ENCODE measurements at places on chromosomes 11 and 22.

DNA sequence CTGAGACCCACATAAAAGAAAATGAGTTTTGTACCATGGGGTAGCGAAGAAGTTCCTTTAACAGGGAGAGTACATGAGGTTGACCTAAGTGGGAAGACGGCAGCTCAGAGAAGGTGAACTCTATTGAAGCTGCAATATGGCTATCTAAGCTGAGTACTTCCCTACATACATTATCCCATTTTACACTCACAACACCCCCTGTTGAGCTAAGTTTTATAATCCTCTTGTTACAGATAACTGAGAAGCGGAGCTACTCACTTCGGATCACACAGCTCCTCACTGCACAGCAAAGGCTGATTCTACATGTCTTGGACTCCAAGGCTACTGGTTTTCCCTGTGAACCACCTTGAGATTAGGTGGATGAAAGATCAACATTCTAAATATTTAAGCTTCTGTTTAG lies 8.2 kb upstream of the PIWIL4 start:
- DNase-seq: no peak

GRCh38 chr22:26770624-26771023 lies 113.2 kb downstream of the MIAT start:
- DNase-seq: no peak

DNA sequence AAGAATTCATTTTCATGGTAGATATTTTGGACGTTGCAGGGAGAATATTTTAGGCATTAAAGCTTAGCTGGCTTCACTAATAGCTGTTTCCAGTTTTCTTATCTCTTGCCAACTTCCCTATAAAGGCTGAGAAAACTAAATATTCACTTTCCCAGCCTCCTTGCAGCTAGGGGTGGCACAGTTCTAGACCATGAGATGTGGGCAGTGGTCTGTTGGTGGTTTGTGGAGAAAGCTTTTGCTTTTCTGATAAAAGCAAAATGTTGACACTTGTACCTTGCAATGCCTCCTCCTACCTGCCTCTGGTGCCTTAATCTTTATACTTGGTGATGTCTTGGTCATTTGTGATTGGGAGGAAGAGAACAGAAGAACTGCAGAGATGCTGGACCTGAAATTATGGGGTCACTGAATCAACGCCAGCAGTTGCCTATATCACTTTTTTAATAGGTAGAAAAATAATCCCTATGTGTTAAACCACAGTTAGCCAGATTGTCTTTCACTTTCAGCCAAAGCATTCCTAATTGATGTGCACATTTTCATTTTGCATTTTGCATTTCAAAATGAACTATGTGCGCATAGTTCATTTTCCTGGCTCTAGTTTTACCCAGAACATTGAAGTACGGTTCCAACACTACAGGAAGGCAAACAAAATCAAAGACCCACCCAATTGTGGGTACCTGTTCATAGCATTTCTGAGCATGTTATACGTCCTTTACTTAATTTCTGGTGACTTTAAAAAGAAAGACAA lies 24.9 kb upstream of the ABTB2 start:
- no peak for DNase-seq

- no peak for DNase-seq
Observed at GRCh38 chr11:19800162-19800561, 87.5 kb downstream of the NAV2 start.

DNA sequence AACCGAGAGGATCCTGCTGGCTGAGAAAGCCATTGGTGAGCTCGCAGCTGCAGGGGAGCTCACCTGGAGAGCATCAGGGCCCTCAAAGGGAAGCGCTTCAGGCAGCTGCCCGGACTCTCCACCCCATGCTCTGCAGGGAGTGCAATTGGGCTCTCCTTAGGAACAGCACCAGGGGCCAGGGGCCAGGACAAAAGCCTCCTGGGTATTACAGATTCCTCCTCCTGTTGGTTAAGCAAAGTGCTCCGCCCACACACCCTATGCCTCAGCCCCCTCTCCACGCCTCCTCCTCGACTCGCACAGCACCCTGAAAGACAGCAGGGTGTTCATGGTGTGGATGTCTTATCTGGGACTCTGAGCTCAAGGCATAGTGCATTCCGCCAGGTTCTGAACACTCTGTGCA lies 139.9 kb downstream of the SHANK2 start:
- no peak for DNase-seq

- no peak for DNase-seq
Observed at GRCh38 chr11:112161012-112161411, 2.9 kb downstream of the IL18 start.

GRCh38 chr22:32817137-32817730 lies 15.7 kb downstream of the TIMP3 start:
- DNase-seq: no peak

DNA sequence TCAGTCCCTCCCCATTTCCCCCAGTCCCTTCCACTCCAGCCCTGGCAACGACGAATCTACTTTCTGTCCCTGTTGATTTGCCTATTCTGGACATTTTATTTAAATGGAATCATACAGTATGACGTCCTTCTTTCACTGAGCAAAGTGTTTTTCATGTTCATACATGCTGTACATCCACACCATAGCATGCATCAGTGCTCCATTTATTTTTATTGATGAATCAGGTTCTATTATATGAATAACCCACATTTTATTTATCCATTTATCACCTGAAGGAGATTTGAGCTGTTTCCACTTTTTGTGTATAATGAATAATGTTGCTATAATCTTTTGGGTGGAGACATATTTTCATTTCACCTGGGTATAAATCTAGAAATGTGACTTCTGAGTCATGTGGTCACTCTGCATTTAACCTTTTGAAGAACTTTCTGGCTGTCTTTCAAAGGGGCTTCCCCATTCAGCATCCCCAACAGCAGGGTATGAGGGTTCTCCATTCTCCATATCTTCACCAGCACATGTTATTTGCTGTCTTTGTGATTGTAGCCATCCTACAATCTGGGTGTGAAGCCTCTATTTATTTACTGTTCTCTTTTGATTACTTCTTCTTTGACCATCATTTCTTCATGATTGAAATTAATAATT lies 531.7 kb downstream of the ETS1 start:
- no peak for DNase-seq

- DNase-seq: no peak
Observed at GRCh38 chr22:48287031-48287430, 1524.6 kb downstream of the TBC1D22A start.

DNA sequence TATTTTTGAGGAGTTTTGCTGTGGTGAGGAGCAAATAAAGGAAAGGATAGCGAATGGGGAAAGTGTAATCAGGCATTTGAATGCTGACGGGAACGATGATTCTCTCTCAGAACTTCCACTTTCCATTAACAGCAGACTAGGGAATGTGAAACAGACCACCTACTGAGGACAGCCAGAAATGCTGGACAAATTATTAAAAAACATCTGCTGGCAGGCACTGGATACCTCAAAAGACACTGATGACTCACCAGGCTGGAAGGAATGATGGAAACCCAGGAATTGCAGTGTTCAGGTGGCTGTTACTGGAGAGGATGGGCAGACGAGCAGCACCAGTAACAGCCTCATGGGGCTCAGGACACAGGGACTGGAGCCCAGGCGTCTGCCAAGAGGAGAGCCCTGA lies 33.4 kb downstream of the PLA2G6 start:
- no peak for DNase-seq

DNA sequence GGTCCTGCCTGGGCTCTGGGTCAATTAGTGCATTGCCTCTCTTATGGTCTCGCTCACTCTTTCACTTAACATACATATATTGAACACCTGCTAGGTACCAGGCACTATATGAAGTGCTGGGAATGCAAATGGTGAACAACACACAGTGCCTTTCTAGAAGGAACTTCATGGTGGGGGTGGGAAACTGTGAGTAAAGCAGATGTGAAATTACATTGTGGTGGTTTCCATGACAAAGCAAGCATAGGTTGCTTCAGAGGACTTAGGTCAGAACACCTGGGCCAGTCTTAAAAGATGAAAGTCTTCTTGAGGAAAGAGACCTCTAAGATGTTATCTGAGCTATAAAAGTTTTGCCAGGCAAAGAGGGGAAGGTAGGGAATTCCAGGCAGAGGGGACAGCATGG lies 231.3 kb downstream of the BUD13 start:
- DNase-seq: no peak

- no peak for DNase-seq
Observed at GRCh38 chr11:83827940-83828554, 541.9 kb upstream of the CCDC90B start.

GRCh38 chr11:78825591-78826020 lies 250.9 kb upstream of the NARS2 start:
- DNase-seq: no peak

- peak; percentile 14 for DNase-seq
Observed at GRCh38 chr11:1946812-1947484, at the start of gene MRPL23. Gene MRPL23 (plus strand): TSS chr11:1947332. CDS start chr11:1947363, 31 bp downstream.

GRCh38 chr11:79028225-79028624 lies 412.6 kb downstream of the TENM4 start:
- no peak for DNase-seq

- DNase-seq: no peak
Observed at GRCh38 chr11:71986131-71986530, 12.6 kb upstream of the IL18BP start.

DNA sequence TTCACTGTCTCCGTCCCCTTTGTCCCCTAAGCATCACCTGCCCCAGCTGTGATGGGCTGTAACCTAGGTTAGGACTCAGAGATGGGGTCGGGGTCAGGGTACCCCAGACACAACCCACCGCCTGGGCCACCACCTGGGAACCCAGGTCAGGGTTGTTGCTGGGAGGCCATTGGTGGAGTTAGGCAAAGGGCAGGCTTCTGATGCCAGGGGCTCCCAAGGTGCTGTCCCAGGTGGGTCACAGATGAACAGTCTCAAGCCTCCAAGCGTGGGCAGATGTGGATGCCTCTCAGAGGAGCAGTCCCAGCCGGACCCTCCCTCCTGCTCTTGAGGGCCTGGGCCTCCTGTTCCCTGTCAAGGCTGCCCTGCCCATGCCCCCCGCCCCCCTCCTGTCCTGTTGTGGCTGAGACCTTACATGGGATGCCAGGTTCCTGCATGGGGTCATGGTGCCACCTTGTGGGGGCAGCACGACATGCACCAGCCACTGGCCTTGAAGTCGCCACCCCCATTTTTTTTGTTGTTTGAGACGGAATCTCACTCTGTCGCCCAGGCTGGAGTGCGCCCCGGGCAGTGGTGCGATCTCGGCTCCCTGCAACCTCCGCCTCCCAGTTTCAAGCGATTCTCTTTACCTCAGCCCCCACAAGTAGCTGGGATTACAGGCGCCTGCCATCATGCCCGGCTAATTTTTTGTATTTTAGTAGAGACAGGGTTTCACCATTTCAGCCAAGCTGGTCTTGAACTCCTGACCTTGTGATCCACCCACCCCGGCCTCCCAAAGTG lies 12.1 kb downstream of the GATD1 start:
- peak; percentile 51 for DNase-seq

DNA sequence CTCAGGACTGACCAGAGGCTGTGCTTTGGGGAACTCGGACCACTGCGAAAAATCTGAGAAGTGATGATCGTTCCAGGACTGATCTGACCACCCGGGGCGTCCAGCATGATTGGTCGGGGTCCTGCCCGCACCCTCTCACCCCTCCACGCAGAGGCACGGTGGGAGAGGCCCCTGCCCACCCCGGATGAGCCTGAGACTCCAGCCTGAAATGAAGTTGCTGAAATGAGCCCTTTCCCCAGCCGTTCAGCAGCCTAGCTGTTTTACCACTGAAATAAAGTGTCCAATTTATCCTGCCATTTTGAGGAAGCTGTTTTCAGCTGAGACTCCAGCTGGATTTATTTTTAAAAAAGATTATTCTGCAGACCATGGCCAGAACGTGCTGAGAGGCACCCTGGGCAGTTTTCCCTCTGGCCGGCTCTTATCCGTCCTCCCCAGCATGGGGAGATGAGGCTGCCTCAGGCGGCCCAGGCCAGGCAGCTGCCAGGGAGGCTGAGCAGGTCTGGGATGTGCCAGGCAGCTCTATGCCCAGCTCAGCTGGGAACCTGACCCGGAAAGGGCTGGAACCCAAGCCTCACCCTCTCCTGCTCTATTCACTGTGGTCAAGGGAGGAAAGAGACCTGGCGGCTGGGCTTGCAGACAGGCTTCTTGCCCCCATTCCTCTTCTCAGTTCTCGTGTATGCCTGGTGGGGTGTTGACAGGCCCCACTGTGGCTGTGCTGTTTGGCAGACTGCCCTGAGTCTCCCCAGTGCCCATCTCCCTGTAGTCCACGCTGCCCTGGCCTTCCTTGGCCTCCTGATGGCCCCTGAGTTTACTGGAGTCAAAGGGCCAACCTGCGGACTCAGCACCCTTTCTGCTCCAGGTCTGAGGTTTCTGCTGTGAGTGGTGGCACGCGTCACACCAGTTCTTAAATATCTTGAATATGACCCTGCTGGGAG lies 161.0 kb upstream of the B3GAT1 start:
- no peak for DNase-seq

DNA sequence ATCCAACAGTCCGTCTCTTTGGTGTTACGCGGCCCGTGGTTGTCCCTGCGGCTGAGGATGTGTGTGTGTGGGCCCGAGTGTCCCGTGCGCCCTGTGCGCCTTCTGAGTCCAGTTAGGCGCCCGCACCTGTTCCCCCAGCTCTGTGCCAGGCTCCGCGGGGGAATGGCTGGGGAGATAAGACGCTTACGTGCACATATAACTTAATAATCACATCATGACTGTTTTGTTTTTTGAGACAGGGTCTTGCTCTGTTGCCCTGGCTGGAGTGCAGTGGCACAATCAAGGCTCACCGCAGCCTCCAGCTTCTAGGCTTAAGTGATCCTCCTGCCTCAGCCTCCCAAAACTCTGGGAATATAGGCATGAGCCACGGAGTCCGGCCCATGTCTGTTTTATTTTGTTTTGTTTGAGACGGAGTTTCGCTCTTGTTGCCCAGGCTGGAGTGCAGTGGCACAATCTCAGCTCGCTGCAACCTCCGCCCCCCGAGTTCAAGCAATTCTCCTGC lies 817 bp downstream of the ARL2 start:
- DNase-seq: no peak

- DNase-seq: no peak
Observed at GRCh38 chr11:107017104-107017432, 1.2 kb downstream of the GUCY1A2 start.

GRCh38 chr11:827146-827896 lies 398 bp upstream of the CRACR2B start:
- no peak for DNase-seq

DNA sequence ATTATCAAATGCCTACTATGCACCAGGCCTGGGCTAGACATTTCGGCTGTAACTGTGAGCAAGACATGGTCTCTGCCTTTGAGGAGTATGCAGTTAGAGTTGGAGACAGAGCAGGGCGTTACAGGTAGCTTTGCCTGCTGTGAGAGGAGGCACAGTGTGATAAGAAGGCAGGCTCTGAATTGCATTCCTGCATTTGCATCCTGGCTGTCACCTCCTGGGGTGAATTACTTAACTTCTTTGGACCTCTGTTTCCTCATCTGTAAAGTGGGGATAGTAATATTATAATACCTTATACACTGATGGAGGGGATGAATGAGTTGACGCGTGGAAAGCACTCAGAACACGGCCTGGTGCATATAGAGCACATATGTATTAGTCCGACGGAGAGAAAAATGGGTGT lies 118.1 kb upstream of the ARHGAP20 start:
- DNase-seq: no peak

- DNase-seq: no peak
Observed at GRCh38 chr11:88535266-88535665, 197.7 kb upstream of the CTSC start.

DNA sequence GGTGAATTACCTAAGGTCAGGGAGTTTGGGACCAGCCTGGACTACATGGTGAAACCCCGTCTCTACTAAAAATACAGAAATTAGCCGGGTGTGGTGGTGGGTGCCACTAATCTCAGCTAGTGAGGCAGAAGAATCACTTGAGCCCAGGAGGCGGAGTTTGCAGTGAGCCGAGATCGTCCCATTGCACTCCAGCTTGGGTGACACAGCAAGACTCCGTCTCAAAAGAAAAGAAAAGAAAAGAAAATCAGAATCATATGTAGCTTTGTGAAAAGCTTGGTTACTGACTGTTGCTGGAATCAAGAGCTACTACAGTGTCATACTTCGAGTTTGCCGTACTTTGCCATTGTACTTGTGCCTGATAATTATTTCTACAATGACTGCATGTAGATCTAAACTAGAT lies 4.2 kb upstream of the TMEM135 start:
- DNase-seq: no peak

Measured in activated CD8-positive, alpha-beta memory T cell treated with anti-CD3 and anti-CD28 coated beads for 1 hour (primary cell).